Pulmonary artery endothelial cell (primary cell): ENCODE measurements at places on chromosomes 16 and 17. TPM values are rescaled to one million over a fixed set of nuclear protein-coding genes. Genes with fewer than 3 reads are reported as not detected.

TNS4 gene
- total RNA-seq = 0.04 TPM in 1 of 2 replicates, not detected in the other

SCO1 gene
- total RNA-seq = 41.2 and 47.5 TPM in 2 replicates

CASKIN1 gene
- 0.04 and 0.26 TPM in 2 replicates for total RNA-seq

ZNF469 gene
- total RNA-seq = 0.74 and 1.3 TPM in 2 replicates

ARL17B gene
- 2.9 and 7.9 TPM in 2 replicates for total RNA-seq

PPL gene
- 0.26 and 0.71 TPM in 2 replicates for total RNA-seq

HBA2 gene
- total RNA-seq = not detected in 2 replicates

CACNB1 gene
- total RNA-seq = 2.0 and 2.3 TPM in 2 replicates

MRPL58 gene
- total RNA-seq = 32.8 and 43.4 TPM in 2 replicates
